NCI-H510A (cell line): ENCODE measurements at places on chromosomes 4 and X.

DNA sequence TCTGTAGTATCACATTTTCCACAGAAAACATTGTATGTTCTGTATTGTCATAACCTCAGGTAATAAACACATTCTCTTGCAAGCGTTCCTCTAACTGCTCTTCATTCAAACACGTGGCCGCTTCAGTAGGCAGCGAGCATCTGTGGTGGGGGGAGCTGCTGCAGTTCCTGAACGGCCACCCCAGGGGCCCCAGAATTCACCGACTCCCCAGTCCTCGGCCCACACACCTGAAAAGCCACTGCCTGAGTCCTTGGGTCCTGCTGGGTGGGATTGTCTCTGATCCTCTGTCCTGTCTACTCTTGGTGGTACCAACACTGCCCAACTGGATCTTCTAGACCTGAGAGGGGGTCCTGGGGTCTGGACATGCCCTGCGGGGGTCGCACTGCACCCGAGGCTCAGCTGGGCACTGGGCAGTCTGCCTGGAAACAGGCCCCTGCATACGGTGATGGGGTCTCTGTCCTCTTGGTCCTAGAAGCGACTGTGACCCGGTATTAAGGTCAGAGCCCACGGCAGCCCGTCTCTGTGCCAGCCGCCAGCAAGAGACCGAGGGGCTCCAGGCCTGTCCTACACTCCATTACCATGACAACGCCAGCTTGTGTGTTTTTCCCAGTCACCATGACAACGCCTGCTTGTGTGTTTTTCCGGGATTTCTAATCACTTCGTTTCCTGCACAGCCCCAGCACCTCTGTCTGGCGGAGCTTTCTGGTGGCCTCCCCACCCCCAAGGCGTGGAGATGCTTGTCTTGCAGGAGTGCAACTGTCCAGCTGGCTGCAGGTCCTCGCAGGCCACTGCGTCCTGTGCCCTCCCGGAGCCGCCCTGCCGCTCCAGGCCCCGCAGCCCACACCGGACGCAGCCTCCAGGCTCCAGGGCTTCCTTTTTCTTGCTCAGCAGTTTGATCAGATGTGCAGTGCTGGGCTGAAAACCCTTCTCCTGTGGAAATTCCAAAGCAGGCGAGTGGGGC is 16.0 kb downstream of the CTBP1 start:
- DNase-seq = no peak

- DNase-seq = no peak
These were observed 167.1 kb downstream of the EFNB1 start for GRCh38 chrX:68995780-68996551.

DNA sequence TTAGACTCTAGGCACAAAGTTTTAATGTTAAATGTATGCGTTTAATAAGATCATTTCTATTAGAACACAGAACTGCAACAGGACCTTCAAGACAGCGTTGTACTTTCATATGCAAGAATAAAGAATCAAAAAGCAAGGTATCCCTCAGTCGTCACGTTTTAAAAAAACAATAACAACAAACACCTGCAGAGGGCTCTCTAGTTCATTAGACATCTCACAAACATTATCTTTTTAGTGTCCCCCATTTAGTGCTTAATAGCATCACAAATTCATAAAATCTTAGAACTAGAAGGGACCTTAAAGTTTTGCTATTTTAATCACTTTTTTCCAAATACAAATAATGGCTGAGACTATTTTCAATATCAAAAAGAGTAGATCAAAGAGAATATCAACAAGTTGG is 236.6 kb downstream of the DCHS2 start:
- no peak for DNase-seq

DNA sequence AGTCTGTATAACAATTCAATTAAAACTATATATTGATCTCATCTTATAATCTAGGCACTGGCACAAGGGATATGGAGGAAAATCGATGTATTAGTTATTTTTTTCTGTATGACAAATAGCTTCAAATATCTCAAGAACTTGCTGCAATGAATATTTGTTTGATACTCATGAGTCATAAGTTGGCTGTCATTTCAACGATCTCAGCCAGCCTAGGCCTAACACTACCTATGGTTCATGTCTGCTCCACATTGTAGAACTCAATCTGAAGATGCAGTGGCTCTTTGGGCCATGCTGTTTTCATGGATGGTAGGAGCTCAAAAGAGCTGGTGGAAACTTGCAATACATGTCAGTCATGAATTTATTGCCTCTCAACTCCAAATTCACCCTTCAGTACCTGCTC is 44.7 kb downstream of the MAGEB17 start:
- no peak for DNase-seq

GRCh38 chr4:27218013-27218412 is 357.4 kb downstream of the STIM2 start:
- DNase-seq = no peak

- no peak for DNase-seq
These were observed 77.2 kb downstream of the RASL11B start for GRCh38 chr4:52939325-52939724.

DNA sequence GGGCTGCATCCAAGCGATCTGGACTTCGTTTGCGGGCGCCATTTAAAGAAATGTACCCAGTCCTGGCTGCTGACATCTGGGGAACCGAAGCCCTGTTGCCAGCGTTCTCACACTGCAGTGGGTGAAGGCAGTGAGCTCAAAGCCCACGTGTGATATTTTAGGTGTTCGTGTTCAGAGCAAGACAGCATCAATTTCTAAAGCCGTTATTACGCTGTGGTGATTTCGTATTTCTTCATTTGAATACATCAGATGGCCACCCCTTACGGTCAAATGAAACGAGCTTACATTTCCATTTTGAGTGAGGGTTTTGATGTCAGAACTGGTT is 376 bp upstream of the C4orf36 start:
- no peak for DNase-seq

DNA sequence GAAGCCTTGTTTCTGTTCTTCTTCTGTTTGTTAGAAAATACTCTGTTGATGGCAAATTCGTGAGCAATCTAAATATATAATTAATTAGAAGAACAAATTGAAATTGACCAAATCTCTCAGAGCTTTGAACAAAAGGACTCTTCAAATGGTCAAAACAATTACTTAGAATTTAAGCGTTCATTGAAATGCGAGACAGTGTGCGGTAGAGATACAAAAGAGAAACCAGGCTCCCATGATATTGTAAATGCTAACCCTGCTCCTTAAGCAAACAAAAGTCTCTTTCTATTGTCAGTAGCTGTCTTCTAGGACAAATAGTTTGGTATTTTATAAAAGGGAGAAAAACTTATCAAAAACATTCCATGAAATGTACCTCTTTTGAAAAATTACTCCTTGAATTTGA is 453.4 kb upstream of the MAGEB2 start:
- no peak for DNase-seq

DNA sequence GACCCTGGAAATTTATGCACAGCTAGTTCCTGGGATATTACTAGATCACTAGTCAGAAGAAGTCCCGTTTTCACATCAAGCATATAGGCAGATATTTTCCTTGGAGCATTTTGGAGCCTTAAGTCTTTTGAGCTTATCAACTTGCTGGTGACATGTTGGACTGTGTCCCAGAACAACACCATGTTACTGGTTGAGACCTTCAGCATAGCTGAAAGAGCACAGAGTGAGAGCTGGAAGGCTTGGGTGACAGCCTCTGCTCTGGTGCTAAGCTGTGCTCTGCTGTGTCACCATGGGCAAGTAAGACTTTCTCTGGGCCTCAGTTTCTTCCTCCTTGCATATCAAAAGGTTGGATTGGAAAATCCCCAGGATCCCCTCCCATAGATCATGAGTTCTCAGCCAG is 116.6 kb upstream of the FRMPD4 start:
- no peak for DNase-seq

- DNase-seq = no peak
These were observed 1217.7 kb downstream of the PCDH19 start for GRCh38 chrX:99192421-99192820.

DNA sequence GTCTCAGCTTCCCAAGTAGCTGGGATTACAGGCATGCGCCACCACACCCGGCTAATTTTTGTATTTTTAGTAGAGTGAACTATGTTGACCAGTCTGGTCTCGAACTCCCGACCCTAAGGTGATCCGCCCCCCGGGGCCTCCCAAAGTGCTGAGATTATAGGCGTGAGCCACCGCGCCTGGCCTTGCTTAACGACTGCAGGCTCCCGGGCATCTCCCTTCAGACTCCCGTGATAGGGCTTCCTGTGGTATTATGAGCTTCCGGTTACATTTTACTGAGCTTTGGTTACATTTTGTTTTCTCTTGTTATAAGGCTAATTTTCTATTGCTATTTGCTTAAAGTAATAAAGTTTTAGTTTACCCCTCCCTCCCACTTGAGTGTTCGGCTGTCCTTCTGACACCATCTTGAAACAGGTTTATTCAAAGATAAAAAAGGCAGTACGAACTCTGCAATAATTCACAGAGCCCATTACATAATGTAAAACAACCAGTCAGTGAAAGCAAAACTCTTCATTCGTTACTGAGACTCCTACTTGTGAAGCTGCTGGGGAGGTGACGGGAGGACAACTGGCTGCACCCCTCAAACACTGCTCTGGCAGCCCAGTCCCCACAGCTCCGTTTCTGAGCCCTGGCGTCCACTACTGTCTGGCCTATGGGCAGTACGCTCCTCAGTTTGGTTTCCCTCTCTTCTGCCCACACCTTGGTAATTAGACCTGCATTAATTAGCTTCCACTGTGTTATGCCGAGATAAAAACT is 795.7 kb upstream of the SLIT2 start:
- peak; percentile 6 for DNase-seq

DNA sequence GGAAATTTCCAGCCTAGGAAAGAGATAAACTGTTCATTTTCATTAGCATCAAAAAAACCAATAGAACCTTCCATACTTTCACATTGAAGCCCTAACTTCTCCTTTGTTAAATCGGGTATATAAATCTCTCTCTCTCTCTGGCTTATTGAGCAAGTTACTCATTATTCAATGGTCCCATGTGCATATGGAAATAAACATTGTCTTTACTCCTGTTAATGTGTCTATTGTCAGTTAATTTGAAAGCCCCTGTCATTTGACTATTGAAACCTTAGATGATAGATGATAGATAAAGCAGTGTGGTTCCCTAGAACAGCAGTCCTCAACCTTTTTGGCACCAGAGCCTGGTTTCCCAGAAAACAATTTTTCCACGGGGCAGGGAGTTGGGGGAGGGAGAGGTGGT is 46.8 kb downstream of the CENPVL3 start:
- DNase-seq = no peak

DNA sequence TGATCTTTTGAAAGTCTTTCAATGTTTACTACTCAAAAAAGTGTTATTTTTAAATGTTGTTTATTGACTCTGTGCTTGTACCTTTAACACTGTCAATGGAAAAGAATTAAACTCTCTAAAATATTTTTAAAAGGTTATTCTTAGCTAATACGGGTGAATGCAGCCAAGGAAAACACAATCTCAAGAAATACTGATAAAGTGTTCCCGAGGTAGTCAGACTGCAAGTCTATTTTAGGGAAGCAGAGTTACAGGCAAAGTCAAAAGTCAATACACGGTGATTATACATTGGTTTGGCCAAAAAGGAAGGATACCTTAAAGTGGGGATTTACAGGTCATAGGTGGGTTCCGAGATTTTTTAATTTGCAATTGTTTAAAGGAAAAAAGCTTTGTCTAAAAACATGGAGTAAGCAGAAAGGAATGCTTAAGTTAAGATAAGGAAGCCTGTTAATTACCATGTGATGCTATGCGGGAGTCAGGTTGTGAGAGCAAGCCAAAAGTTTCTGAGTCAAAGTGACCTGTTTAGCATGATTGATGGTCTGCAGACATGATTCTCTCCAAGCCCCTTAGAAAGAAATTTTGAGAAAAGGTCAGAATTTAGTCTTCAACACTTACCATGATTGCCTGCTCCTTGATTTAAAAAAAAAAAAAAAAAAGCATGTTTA is 288.4 kb downstream of the KLHL4 start:
- DNase-seq = no peak

DNA sequence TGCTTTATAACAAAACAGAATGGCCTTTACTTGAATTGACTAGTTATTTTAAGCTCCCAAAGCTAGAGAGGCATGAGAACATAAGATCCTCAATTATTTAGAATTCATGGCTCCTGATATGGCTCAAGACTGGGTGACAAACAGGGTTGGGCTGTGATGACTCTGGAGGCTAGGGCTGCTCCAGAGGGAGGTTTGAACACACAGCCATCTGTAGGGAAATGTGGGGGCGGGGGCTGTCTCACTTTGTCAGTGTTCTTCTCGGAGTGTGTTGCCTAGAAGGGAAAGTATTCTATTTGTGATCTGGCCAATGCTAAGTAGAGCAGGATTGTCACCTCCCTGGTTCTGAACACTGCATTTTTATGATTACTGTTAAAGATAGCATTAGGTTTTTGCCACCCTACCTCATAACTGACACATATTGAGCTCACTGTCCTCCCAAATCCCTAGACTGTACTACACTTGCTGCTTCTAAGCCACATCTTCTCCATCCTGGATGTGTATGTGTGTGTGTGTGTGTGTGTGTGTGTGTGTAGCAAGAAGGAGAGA is 45.9 kb downstream of the VSIG4 start:
- no peak for DNase-seq

GRCh38 chr4:168845897-168846296 is 164.2 kb downstream of the CBR4 start:
- DNase-seq = peak; percentile 3

GRCh38 chr4:148344352-148344751 is 97.9 kb downstream of the NR3C2 start:
- DNase-seq = no peak

DNA sequence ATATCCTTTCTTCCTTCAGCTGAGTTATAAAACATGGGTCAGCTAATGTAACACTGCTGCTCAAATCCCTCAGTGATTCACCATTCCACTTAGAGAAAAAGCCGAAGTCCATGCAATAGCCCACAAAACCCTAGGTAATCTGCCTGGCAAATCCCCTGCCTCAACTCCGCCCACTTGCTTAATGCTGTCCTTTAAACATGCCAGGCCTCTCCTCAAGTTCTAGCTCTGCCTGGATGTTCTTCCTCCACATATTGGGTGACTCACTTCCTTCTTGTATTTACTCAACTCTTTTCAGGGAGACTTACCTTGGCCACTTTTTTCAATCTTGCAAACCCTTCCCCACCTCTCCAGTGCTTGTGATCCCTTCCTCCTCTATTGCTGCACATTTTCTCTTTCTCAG is 89.8 kb downstream of the EMCN start:
- DNase-seq = no peak

GRCh38 chr4:177987896-177988295 is 545.7 kb upstream of the AGA start:
- DNase-seq = no peak

GRCh38 chrX:134933248-134933647 is 57.5 kb upstream of the SMIM10 start:
- DNase-seq = no peak

GRCh38 chr4:152106113-152106763 is 345.4 kb upstream of the GATB start:
- DNase-seq = no peak
